Endodermal cell (in vitro differentiated cells): ENCODE measurements at places on chromosomes 12 and 14.

DNA sequence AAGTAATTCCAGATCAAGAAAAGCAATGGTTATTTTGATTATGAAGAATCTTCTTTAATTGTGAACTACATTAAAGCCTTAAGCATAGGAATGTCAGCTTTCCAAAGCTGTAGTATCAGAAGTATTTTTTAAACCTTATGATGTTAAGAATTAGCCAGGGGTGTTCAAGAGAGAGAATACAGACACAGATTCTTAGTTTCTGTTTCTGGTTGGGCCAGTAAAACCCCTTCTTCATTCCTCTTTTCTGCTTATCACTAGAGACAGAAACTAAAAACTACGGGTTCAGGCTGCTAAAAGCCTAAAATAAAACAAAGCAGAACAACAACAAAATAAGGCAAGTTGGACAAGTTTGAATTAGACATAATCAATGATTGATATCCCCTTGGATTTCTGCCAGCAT lies 38.2 kb downstream of the IFT43 start:
- H3K36me3 ChIP-seq = peaks cover 27% of the 10 kb centered on the region
- H3K4me1 ChIP-seq = no peaks in the 10 kb centered on the region
- no peaks in the 10 kb centered on the region for H3K27me3 ChIP-seq

- H3K4me3 ChIP-seq = no peak overlapping the region
- H3K36me3 ChIP-seq = peaks cover 64% of the 10 kb centered on the region
- H3K27ac ChIP-seq = no peak overlapping the region
These were observed 99.5 kb downstream of the PPP1R12A start for GRCh38 chr12:79835377-79835843.

GRCh38 chr14:59018978-59019377 lies 169.5 kb upstream of the DAAM1 start:
- H3K27me3 ChIP-seq = no peaks in the 10 kb centered on the region
- H3K4me3 ChIP-seq = no peak overlapping the region
- H3K36me3 ChIP-seq = no peaks in the 10 kb centered on the region
- peak; percentile 76 for DNase-seq
- no peak overlapping the region for H3K27ac ChIP-seq
- peaks cover 13% of the 10 kb centered on the region for H3K4me1 ChIP-seq

DNA sequence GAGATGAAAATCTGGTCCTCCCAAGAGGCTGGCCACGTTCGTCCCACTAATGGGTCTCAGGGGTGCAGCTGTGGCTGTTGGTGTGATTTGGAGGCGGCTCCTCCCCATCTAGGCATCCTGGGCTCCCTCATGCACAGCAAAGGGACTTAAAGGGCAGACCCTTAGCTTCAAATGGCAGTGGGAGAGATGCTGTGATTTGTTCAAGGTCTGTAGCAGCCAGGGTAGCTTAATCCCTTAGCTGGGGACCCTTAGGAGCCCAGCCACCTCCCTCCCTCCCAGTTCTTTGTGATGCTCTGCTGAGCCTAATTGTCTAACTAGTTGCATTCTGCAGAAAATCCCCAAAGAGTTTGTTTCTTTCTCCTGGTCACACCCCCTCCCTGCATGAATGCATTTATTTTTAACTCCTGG lies 18.3 kb downstream of the DYRK4 start:
- no peaks in the 10 kb centered on the region for H3K4me1 ChIP-seq
- peaks cover 8% of the 10 kb centered on the region for H3K27me3 ChIP-seq
- H3K36me3 ChIP-seq = no peaks in the 10 kb centered on the region
- no peak overlapping the region for H3K27ac ChIP-seq
- H3K4me3 ChIP-seq = no peak overlapping the region

DNA sequence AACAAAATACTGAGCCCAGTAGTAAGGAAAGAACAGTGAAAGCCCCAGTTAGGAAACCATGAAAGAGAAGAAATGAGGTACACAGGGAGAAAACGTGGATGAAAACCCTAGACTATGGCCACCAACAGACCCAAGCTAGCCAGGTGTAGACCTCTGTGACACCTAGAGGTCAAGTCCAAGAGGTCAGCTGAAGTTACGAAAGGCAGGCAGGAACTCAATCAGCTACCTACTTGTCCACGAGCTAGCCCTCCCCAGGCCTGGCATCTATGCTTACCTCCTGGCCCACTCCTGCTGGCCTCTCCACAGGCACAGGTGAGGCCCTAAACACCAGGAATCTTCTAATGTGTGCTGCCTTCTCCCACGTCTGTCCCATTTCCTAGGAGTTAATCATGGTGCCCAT lies 48.7 kb downstream of the DPF3 start:
- no peaks in the 10 kb centered on the region for H3K27me3 ChIP-seq
- no peak for DNase-seq
- no peak overlapping the region for H3K4me3 ChIP-seq
- no peaks in the 10 kb centered on the region for H3K36me3 ChIP-seq
- H3K27ac ChIP-seq = no peak overlapping the region
- H3K4me1 ChIP-seq = no peaks in the 10 kb centered on the region

GRCh38 chr12:123250471-123251383 lies 17.5 kb downstream of the MTRFR start:
- H3K36me3 ChIP-seq = peaks cover 30% of the 10 kb centered on the region
- no peak overlapping the region for H3K27ac ChIP-seq
- no peaks in the 10 kb centered on the region for H3K27me3 ChIP-seq
- peak; percentile 73 for DNase-seq
- no peak overlapping the region for H3K4me3 ChIP-seq

- H3K27me3 ChIP-seq = no peaks in the 10 kb centered on the region
- no peaks in the 10 kb centered on the region for H3K4me1 ChIP-seq
- DNase-seq = peak; percentile 82
- H3K36me3 ChIP-seq = no peaks in the 10 kb centered on the region
- no peak overlapping the region for H3K4me3 ChIP-seq
These were observed 2.0 kb upstream of the ART4 start for GRCh38 chr12:14845350-14845750.
